SJSA1 (cell line): ENCODE measurements at places on chromosomes 12 and 14. TPM values are rescaled to one million over a fixed set of nuclear protein-coding genes. Genes with fewer than 3 reads are reported as not detected.

ADAM20 gene
- total RNA-seq: 0.37 TPM in 1 of 2 replicates, not detected in the other

HSPA2 gene
- total RNA-seq: 6.8 and 15.0 TPM in 2 replicates

MRPL42 gene
- total RNA-seq: 110 and 132 TPM in 2 replicates

DENND5B gene
- total RNA-seq: 18.3 and 22.2 TPM in 2 replicates

PACS2 gene
- 17.1 and 27.3 TPM in 2 replicates for total RNA-seq

PTPRB gene
- total RNA-seq: 3.0 and 4.5 TPM in 2 replicates

PLCZ1 gene
- total RNA-seq: not detected in 2 replicates

NID2 gene
- total RNA-seq: 63.9 and 65.3 TPM in 2 replicates
